Esophagus squamous epithelium (tissue), 5 donors: ENCODE measurements at places on chromosomes 5 and 9. TPM values are rescaled to one million over a fixed set of nuclear protein-coding genes. Genes with fewer than 3 reads are reported as not detected.

TIMD4 gene
- not detected for total RNA-seq

COL23A1 gene
- total RNA-seq, result 0.41 TPM

TERT gene
- total RNA-seq, result 0.19 TPM

TMEFF1 gene
- total RNA-seq, result not detected

SPINK13 gene
- total RNA-seq, result not detected

BTNL3 gene
- not detected for total RNA-seq

CDH18 gene
- not detected for total RNA-seq

DNA sequence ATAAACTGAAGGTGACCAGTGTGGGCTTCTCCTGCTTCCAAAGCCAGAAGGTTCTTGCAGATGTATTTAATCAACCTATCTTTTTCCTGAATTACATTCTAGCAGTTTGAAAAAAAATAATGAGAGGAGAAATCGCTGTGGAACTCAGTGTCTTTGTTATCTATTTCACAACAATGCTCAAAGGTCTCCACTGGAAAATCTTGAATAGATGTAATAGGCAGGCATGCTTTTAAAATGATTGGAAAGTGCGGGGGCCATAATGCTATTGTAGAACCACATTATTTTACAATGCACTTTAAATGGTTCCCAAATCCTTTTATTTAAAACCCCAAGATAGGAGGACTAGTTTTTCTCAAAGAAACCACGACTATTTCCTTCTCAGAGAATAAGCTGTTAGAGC lies 23.3 kb downstream of the ENC1 start:
- DNase-seq, result no peak

GRCh38 chr5:150021491-150022157 lies 21.1 kb downstream of the HMGXB3 start:
- no peak for DNase-seq

DNA sequence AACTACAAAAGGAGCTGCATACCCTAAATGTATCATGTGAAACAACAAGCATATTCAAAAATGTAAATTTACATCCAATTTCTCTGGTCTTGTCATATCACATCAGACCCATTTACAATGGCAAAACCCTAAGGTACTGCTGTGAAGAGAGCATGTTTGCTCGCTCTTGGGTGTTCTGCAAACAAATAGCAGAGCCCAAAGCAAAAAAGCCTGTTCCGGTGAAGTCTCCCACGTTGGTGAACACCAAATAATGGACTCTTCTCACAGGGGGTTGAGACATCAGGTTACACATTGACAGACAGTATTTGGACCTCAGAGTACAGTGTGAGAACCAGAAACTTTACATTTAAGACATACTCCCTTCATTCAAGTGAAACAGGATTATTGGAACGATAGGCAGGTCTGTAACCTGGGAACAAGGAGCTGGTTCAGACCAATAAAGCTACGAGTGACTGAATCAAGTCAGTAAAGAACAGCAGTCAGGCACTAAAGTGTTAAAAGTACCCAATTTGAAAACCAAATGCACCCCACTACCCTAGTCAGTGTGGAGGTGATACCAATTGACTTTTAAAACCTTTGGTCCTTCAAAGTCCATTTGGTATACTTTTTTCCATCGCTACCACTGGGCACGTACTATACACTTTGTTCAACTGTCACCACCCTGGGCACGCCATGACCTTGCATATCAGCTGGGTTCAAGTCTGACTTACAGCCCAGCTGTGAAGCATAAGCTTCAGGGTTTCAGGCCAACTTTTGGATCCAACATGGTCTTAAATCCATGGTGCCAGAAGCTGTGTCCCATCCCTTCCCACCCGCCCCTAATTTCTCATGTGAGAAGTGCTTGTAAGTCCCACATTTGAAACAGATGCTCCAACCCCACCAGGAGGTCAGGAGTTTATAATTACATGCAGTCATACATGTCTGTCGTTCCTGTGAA lies 36.4 kb downstream of the ETF1 start:
- no peak for DNase-seq

GRCh38 chr9:136527721-136528710 lies 17.8 kb downstream of the NOTCH1 start:
- DNase-seq, result no peak
